ENCODE measurements at places on chromosomes 3 and 15.
A peak's percentile ranks its signal among the peaks of the same experiment; 100 is the strongest.

- DNase-seq, result no peak
These were observed 295.8 kb upstream of the LRRN1 start for GRCh38 chr3:3503411-3503810.

DNA sequence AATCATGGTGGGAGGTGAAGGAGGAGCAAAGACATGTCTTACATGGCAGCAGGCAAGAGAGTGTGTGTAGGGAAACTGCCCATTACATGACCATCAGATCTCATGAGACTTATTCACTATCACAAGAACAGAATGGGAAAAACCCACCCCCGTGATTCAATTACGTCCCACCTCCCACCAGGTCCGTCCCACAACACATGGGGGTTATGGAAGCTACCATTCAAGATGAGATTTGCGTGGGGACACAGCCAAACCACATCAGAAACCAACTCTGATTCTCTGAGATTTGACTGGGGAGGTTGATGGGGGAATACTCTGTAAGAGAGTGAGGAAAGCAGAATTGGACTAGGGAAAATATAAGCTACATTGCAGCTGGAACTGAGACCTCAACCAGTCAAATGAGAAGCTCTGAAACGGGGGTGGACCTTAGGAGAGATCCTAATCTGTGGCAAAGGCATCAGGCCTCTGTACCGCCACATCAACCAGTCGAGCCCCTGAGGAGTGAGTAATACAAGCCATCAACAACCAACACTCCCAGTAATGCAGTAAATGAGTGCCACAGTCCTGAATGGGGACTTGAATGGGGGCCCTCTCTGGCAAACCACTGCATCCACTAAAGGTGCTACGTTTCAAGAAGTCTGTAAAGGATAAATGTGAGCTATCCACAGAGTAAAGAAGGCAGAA is 207.9 kb upstream of the GADL1 start:
- DNase-seq, result no peak

- no peak for DNase-seq
These were observed 26.4 kb downstream of the PRKCD start for GRCh38 chr3:53187430-53187829.

GRCh38 chr15:43029476-43029875 is 76.4 kb downstream of the UBR1 start:
- DNase-seq, result no peak

GRCh38 chr15:61070111-61070901 is 158.8 kb downstream of the RORA start:
- DNase-seq, result no peak

GRCh38 chr3:193556841-193557240 is 2.1 kb upstream of the ATP13A4 start:
- DNase-seq, result no peak

DNA sequence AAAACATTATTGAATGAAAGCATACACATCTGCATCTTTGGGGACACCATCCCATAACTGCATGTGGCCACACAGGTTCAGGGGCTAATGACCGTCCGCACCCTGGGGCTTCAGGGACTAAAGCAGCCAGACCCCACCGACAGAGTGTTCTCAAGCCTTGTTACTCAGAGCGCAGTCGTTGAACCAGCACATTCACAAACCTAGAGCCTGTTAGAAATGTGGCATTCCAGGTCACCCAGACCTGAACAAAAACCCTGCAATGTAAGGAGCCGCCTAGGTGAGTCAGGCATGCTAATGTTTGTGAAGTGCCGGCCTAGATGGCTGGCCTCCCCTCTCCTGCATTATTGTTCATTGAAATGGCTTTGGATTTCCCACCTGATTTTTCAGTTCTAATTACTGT is 52.3 kb upstream of the HACD2 start:
- DNase-seq, result no peak

DNA sequence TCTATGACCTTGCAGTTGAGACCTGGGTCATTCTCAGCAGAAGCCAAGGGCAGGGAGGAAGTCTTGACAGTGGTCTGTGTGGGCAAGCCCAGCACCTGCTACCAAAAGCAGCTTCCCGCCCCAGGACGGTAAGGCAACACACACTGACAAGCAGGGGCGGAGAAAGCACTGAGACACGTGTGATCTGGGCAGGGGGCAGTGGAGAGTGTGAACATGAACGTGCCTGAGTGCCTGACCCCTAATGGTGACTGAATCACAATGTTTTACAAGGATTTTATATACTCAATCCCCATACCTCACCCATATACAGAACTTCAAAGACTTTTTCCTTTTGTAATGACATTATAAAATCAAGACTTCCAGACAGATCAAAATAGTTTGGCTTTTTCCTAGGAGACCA is 35.2 kb downstream of the ANP32A start:
- no peak for DNase-seq

- DNase-seq, result no peak
These were observed 56.4 kb upstream of the KCNMB2 start for GRCh38 chr3:178479860-178480259.

DNA sequence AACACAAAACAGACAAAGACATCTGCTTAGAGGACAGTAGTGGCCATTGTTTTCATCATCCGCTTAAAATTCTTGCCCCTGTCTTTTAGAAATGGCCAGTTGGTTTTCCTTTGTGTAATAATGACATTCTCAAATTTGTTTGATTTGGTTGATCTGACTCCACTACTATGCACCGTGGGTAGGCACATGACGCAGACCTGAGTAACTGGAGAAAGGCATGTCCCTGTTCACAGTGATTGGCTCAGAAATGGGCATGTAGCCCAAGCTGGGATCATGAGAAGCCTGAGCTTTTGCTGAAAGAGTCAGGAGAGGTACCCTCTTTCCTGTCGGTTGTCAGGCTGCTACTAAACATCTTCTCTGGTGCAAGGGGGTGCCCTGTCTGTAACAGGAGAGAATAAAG is 36.6 kb upstream of the MAGI1 start:
- DNase-seq, result no peak

DNA sequence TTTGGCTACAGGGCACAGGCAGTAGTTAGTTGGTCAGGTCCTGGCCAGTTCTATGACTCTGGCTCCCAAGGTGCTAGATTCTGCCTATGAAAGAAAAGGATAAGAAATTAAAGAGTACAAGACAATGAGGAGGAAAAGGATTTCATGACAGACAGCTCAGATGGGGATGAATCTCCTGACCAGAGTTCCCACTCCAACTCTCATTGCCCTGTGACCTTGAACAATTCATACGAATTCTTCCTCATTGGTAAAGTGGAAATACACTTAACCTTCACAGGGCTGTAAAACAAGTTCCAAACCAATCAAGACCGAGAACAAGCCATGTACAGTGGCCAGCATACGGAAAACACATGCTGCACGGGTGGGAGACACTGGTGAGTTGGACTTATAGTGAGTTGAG is 23.7 kb downstream of the CLEC3B start:
- DNase-seq, result no peak

GRCh38 chr3:193317682-193318300 is 60.8 kb downstream of the ATP13A5 start:
- DNase-seq, result no peak

GRCh38 chr15:38012894-38013293 is 78.5 kb downstream of the TMCO5A start:
- DNase-seq, result no peak

GRCh38 chr15:63091679-63092446 is 29.8 kb upstream of the LACTB start:
- DNase-seq, result no peak

GRCh38 chr3:127074900-127075360 is 92.0 kb downstream of the PLXNA1 start:
- no peak for DNase-seq

DNA sequence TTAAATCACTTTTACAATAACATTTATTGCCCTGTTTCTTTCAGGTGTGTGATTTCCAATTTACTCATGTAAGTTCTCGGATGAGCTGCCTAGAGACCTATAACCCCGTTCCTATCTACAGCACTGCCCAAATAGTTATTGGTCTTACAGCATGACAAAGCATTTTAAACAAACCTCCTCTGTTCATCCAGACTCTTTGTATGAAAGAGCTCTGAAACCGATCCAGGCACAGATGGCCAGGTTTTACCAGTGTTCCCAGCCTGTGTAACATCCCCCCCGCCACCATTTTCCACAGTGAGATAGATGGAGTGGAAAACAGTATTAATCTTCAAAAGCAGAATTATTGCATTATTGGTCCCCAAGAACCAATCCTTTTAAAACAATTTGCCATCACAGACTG is 59.0 kb upstream of the SPTSSB start:
- peak; percentile 24 for DNase-seq

- DNase-seq, result no peak
These were observed 39.8 kb downstream of the SMARCC1 start for GRCh38 chr3:47741925-47742324.

- no peak for DNase-seq
These were observed 223.0 kb upstream of the MCTP2 start for GRCh38 chr15:94008104-94009074.

- DNase-seq, result no peak
These were observed 176.1 kb downstream of the KLF13 start for GRCh38 chr15:31502541-31503229.

GRCh38 chr15:67880651-67881182 is 40.9 kb upstream of the RNU6-1 start:
- no peak for DNase-seq

- DNase-seq, result no peak
These were observed 56.0 kb upstream of the FLNB start for GRCh38 chr3:57952208-57952631.

GRCh38 chr3:172138792-172139507 is 99.6 kb downstream of the FNDC3B start:
- DNase-seq, result no peak

- no peak for DNase-seq
These were observed 261.0 kb downstream of the ADAMTSL3 start for GRCh38 chr15:83914906-83915305.

DNA sequence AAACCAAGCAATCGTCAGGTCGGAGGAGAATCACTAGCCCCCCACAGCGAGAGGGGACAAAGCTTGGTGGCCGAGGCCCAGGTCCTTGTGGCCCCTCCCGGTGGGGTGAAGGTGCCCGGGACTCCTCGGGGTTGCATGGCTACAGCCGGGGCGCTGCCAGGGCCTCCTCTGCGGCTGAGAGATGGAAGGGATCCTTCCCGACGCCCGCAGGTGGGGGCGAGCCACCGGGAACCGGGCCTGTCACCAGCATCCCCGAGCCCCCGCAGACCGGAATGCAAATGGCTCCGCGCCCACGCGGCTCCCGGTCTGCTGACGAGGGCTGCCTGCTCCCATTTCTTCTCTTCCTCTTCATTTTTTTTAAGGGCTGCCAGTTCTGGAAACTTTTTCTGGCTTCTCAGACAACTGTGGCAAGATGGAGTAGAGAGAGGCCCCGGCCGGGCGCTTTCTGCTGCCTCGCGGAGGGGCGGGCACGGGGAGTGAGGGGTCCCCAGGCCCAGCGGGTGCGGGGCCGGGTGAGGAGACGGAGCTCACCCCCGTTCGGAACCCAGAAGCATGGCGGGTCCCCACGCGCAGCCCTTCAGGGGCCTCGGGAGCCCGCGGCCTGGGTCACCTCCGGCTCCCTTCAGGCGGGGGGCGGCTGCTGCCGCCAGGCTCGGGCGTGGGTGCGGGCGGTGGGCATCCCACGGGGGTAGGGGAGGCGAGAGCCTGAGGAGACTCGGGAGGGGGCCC is 27.5 kb downstream of the MELTF start:
- no peak for DNase-seq

DNA sequence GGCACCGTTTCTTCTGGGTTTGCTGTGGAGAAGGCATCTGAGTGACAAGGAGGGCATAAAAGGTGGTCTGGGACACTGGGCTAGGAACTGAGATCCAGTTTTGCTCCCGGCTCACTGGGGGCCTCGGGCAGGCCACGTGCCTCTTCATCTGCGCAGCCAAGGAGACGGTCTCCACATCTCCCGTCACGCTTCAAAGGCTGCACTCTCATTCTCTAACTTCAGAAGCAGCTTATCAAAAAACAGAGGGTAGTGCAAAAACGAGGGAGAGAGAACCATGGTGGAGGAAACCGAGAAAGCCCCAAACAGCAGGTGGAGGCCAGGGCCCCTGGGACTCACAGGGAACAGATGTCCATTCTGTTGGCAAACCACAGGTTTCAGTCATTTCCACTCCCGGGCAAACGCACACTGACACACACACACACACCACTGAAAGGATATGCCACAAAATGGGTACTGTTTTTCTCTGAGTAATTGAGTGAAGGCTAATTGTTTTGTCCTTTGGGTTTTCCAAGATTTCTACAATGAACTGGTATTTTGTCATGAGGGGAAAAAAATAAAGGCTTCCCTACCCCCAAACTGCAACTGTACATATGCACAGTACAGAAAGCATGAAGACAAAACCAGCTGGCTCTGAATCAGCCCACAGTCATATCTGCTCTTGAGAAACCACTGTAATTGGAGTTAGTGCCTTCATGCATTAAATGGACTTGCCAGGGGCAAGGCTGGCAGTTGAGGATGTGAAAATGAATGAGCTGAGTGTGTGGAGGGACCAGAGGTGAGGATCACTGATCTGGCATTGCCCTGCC is 71.9 kb downstream of the MGLL start:
- DNase-seq, result peak; percentile 63

DNA sequence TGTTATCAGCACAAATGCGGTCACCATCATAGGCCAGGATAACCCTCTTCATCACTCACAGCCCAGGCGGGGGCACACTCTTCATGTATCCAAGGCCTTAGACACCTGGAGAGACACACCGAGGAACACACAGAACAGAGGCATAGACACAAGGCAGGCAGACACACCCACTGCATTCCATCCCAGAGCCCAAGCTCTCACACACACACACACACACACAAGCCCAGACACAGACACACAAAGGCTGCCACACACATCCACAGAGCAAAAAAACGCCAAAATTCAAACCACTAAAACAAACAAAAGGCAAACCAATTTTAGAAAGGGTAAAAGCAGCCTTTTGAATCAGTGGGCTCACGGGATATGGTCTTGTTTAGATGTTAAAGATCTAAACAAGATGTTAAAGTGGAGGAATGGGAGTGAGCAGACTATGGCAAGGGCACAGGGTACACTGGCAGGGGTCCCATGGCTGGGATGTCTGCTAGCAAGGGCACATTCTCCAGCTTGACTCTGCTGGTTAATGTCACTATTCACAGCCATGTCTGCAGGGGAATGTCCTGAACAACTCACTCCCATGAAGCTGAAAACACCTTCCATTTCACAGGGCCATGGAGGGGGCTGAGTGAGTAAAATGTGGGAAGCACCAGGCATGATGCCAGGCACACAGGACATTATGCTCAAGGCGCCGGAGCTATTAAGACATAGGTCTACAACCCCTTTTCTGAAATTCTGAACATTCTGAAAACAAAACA is 14.9 kb upstream of the CRABP1 start:
- no peak for DNase-seq

GRCh38 chr3:71813704-71814103 is 28.8 kb upstream of the PROK2 start:
- DNase-seq, result no peak

GRCh38 chr15:83424101-83424500 is 23.0 kb upstream of the SH3GL3 start:
- DNase-seq, result no peak

- DNase-seq, result no peak
These were observed 39.4 kb upstream of the LMOD3 start for GRCh38 chr3:69161587-69162307.
